ENCODE measurements at places on chromosomes 3 and 15.
A peak's percentile ranks its signal among the peaks of the same experiment; 100 is the strongest.

DNA sequence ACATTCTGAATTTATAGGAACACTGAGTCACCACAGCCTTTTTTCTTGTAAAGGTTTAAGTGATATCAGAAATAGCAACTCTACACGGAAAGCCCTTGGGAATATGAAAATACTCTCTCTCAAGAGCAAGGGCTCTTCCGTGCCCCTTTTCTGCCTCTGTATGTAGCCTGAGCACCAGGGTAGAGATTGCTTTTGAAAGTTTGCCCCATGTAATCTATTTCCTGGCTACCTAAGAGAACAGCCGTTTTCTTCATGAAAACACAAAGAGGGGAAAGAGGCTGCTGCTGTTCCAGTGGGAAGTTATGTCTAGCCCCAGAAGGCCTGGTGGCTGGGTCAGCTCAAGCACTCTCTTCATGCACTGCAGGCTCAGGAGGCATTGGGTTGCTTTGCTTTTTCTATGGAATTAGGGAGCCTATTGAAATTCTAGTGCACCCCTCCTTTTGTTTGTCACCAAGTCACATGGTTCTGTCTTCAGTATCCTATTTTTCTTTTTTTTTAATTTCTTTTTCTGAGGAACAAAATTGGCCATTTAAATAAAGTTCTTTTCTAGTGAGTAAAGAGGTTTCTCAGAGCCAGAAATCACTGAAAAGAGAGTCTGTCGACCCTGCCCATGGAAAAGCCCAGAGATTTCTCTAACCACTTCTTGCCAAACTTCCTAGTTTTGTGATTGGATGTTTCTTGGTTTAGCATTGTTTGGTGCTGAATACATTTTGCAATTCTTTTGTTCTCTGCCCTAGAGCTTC lies 39.5 kb downstream of the TIGIT start:
- DNase-seq = no peak

- no peak for DNase-seq
Observed at GRCh38 chr15:74964794-74965193, 8.2 kb upstream of the RPP25 start.

DNA sequence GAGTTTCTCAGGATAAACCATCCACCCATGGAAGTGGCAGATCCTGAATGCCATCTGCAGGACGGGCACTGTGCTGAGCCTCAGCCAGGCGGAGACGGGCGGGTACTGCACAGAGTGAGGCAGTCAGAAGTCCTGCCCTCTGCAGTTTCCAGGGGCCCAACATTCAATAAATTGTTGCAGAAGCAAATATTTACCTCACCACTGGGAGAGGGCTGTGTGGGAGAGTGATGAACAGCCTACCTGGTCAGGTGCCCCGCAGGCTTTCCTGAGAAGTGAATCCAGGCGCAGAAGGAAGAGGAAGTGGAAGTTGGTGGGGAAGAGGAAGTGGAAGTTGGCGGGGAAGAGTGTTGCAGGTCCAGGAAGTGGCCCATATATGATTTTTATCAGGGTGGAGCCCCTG lies 100.8 kb downstream of the SLCO3A1 start:
- DNase-seq = no peak

GRCh38 chr3:43692085-43692855 lies 1.5 kb downstream of the ABHD5 start:
- DNase-seq = no peak

- no peak for DNase-seq
Observed at GRCh38 chr3:187812496-187812895, 67.2 kb upstream of the BCL6 start.

- no peak for DNase-seq
Observed at GRCh38 chr3:66712210-66712609, 211.4 kb upstream of the LRIG1 start.

GRCh38 chr3:155369735-155370134 lies 76.3 kb upstream of the STRIT1 start:
- DNase-seq = no peak

DNA sequence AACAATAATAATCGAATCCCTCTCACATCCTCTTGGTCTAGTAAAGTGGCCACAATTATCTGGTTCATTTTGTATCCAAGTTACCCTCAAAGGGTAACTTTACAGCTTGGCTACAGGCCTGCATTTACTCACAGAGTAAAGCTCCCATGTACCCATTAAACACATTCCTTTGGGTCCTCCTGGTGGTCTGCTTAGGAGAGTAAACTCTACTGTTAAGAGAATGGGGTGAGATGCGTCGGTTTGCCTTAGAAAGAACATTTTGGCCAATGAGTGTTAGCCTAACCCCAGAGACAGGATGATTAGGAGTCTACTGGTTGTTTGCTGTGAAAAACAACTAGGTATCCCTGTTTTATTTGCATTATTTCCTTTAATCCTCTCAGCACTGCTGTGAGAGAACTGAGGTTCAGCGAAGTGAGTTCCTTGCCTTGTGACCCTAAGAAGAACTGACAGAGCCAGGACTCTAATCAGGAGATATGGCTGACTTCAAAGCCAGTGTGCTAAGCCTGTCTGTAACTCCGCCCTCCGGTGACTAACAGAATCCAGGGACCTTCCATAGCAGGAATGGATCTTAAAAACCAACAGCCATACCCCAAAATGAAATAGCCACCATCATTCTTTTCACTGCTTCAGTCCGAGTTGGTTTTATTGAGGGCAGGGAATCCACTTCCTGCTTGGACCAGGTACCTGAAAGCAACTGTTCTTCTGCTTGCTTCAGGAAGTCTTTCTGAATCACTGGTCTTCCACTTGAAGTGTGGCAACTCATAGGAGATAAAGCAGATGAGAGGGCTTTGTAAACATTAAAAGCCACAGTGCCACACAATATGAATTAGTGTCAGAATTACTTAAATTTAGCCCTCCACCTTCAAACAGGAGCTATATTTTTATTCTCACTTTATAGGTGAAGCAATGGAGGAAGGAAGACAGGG lies 317.3 kb upstream of the WNT5A start:
- no peak for DNase-seq

DNA sequence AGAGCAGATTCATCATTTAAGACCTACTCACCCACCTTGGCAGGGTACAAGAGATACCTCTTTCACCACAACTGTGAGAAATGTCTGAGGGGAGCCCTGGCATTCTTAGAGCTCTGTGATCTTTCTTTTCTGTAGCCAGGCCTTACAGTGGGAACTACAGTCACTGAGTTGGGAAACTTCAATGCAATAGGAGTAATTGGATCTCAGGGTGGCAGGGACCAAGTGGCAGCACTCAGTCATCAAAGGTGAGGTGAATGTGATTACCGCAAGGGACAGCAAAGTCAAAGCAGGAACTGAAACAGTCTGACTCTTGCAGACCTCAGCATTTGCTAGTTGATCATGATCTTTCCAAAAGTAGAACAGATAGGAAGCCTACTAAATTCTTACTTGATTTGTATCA lies 7.2 kb upstream of the MCF2L2 start:
- DNase-seq = no peak

DNA sequence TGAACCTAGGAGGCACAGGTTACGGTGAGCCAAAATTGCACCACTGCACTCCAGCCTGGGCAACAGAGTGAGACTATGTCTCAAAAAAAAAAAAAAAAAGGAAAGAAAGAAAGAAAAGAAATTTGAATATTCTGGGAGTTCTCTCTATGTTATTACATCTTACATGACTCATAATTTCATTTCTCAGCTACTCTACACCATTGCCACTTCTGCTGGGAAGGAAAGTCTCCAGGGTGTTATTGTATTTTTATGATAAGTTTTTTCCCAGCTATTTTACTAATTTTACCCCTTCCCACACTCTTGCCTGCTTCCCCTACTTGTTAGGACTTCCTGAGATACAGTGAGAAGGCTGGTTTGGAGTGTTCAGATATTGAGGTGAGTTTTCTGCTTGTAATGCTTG lies 69.7 kb upstream of the UMPS start:
- no peak for DNase-seq

GRCh38 chr3:131811481-131811880 lies 223.3 kb downstream of the CPNE4 start:
- no peak for DNase-seq

DNA sequence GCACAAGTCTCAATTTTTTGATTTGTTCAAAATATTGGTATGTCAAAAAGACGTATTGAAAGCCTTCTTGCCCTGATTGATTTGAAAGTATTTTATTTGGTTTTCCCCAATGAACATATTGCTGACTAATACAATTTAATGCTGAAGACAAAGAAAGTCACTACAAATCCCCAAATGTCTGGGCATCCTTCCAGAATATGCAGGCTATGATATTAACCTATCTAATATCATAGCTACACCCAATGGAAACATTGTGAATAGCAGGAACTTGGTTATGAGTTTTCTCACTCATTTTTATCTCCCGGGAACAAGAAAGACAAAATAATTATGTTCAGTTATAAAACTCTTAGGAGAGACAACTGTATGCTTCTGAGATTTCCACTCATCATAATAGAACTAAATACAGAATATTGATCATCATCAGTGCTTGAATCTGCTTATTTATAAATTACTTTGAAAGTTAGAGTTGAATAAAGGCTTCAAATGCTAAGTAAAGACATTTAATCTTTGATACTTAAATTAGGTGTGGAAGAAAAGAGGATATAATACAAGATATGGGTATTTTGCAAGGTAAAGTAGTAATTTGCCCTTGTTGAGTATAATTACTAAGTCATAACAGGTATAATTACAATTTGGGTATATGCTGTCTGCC lies 483.9 kb downstream of the RBMS3 start:
- DNase-seq = peak; percentile 93

Measured in muscle of back (tissue), 13 donors.